ENCODE measurements at places on chromosomes 4 and X.
A peak's percentile ranks its signal among the peaks of the same experiment; 100 is the strongest.

GRCh38 chr4:102437111-102437510 lies 64.0 kb upstream of the NFKB1 start:
- DNase-seq, result no peak

- DNase-seq, result no peak
Observed at GRCh38 chrX:11474021-11474420, 180.8 kb downstream of the AMELX start.

DNA sequence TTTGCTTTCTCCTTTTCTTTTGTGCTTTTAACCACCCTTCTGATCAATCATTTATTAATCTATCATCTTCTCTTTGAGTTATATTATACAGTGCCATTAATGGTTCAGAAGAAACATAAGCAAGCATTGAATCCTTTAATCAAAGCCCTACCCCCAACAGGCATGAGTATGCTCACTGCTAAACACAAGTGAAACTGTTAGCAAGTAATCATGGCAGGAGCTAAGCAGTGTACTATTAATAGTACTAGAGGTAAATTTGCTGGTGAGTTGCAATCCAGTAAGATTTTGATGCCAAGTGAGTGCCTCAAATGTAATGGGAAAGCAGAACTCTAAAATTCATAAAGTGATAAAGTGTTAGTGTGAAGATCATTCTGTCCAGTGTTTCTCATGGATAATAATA lies 57.2 kb downstream of the FNIP2 start:
- DNase-seq, result no peak

- no peak for DNase-seq
Observed at GRCh38 chr4:80495865-80496264, 160.3 kb downstream of the CFAP299 start.

- no peak for DNase-seq
Observed at GRCh38 chr4:98199247-98199646, 56.0 kb upstream of the STPG2 start.

- DNase-seq, result no peak
Observed at GRCh38 chrX:24767557-24767956, 73.8 kb downstream of the POLA1 start.

DNA sequence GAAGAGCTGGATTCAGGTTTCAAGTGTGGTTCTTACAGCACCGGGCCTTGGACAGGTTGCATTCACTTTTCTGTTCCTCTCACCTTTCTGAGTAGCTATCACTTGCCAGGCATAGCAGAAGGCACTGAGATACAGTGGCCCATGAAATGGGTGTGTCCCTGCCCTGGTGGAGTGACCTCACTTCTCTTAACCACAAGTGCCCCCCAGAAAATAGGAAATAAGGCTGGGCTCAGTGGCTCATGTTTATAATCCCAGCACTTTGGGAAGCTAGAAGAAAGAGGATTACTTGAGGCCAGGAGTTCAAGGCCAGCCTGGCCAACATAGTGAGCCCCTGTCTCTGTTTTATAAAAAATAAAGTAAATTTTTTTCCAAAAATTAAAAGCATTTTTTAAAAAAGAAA lies 101.7 kb upstream of the KIT start:
- no peak for DNase-seq

DNA sequence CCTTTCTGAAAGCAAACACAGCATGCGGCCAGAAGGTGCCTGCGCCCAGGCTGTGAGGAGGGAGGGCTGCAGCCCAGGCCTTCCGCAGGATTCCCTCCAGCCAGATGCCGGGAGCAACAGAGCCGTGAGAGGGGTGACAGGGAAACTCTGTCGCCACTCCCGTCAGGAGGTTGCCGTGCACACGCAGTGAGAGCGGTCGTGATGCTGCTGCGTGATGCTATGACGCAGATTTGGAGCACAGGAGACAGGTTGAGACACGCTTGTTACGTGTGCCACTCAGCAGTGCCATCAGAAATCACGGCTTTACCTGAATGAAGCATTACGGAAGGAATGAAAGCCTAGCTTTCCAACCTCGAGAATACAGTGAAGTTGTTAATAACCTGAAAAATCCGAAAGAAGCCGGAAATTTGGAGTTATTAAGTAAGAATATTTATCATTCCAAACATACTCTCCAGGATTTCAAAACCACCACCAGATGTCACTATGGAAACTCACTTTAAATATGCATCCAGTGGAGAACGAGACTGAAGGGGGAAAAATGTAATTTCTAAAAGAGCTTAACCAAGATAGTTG lies 54.4 kb downstream of the FAT1 start:
- DNase-seq, result peak; percentile 60

- DNase-seq, result no peak
Observed at GRCh38 chr4:152880263-152880662, 55.9 kb upstream of the FHDC1 start.

Measured in AG08395 (cell line).